NCI-H524 (cell line): ENCODE measurements at places on chromosomes 12 and 14.
A peak's percentile ranks its signal among the peaks of the same experiment; 100 is the strongest.

DNA sequence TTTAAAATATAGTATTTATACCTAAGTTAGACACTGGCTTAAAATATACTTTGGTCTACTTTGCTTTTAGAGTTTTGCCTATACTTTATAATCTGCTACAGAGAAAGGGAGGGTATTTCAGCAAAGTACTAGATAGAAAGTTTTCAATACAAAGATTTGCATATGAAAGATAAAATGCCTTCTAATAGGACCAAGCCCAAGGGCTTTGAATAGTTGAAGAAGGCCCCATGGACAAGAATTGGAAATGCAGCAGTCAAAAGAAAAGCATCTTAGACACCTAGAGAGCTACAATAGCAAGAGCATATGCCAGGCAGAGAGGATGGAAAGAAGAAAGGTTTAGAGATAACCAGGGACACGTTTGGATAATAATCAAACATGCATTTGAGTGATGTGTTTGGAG is 83.1 kb upstream of the DNM1L start:
- no peak for DNase-seq

- DNase-seq, result no peak
Observed at GRCh38 chr12:110957652-110958051, 37.3 kb upstream of the MYL2 start.

DNA sequence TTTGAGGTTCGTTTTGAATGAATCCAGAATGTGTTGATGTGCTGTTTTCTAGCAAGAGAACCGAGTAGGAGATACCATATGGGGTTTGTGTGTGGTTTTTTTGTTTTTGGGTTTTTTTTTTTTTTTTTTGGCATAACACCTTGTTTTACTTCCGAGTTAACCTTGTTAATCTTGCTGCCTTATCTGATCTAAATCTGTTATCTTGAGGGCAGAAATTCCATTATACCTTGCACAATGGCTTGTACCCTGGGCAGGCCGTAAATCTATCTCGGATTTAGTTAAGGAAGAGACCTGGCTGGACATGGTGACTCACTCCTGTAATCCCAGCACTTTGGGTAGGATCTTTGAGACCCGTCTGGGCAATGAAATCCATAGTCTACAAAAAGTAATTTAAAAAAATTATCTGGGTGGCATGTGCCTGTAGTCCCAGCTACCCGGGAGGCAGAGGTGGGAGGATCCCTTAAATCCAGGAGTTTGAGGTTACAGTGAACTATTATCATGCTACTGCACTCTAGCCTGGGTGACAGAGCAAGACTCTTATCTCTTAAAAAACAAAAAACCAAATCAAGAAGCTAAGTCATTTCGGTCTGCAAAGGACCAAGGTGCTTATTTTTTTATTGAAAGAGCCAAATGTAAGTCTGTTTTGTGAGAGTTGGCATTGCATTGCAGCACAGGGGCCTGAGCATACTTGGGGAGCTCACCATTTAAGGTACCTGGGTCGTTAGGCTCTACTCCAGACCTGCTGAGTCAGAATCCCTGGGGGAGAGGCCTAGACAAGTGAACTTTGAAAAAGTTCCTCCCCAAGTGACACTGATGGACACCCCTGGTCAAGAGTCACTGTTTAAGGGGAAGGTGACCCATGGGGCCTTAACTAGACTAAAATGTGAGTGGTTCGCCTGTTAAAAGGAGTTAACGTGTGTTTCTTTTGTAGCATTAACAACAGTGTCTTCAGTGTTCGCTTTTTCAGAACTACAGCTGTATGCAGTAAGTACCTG is 6.7 kb downstream of the DLST start:
- no peak for DNase-seq

GRCh38 chr12:19138551-19138950 is 9.0 kb downstream of the PLEKHA5 start:
- no peak for DNase-seq

- peak; percentile 54 for DNase-seq
Observed at GRCh38 chr14:89489761-89490437, 72.9 kb upstream of the FOXN3 start.
